ENCODE measurements at places on chromosomes 3 and 15.

DNA sequence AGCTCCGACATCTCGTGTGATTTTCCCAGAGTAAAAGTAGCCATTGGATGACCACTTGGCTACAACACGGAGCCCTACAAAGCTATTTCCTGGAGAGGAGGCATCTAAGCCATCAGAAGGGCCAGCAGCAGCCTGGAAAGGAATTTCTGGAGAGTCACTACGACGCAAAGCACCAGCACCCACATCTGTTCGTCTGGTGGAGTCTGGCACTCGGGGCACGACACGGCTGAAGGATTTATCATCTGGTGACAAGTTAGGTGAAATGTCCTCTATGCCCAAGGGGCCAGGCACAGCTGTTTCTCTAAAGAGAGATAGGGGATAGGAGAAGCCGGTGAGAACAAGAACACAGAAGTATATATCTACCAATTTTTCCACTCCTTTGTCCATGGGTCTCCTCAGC lies 49.5 kb downstream of the TUBGCP4 start:
- DNase-seq: no peak

DNA sequence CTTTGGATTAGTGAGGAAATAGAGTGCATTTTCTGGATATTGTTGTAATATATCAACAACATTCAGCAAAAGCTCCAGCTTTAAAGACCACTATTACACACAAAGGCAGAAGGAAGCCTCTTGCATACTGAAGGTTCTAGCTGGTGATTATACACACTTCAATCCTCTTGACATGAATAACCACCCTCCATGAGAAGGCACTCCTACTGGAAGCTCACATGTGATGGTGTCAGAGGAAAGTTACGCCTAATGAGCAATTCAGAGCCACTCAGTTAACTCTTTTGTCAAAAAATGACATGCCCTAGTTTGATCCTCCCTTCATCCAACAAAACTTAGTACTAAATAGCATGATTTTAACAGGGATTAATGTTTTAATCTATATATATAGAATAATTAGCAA lies 124.6 kb upstream of the LYSMD4 start:
- no peak for DNase-seq

- DNase-seq: no peak
Measured at GRCh38 chr3:5510300-5510699, 322.8 kb downstream of the EDEM1 start.

DNA sequence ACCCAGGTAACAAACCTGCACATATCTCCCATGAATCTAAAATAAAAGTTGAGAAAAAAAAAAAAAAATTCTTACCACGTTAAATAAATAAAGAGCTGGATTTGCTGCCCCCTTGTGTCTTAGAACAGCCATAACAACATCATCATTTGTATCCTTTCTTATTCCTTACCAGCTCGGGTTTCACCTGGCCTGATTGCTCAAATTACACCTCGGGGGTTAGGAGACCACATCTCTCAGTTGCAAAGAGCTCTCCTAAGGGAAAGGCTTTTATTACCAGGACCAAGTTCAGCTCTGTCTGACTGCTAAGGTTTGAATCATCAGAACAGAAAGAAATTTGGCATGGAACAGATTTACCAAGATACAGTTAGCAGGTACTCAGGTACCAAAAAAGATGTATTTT lies 25.8 kb upstream of the RPL39L start:
- DNase-seq: peak; percentile 32

DNA sequence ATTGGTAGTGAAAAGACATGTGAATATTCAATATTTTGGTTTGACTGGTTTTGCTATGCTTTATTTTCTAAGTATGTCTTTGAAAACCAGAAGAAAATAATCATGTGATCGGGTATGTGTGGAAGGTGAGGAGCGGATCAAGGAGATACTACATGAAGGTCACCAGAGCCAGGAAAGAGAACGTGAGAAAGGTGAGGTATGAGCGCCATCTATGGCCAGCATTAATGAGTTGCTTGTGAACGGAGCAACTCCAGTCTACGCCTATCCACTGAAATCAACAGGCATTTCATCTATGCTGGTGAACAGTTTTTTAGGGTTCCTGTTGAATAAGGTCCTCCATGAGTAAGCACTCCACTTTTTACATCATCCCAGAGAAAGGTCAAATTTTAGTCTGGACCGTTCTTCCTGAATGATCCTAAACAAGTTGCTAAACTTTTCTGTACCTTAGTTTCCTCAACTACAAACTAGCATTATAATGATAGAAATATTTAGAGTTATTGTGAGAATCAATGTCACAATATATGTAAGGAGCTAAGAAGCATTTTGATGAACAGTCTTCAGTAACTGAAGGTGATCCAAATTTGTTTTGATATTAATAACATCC lies 1435.2 kb upstream of the CADM2 start:
- DNase-seq: peak; percentile 49

- DNase-seq: no peak
Measured at GRCh38 chr3:9385187-9386077, 12.0 kb upstream of the SETD5 start.

DNA sequence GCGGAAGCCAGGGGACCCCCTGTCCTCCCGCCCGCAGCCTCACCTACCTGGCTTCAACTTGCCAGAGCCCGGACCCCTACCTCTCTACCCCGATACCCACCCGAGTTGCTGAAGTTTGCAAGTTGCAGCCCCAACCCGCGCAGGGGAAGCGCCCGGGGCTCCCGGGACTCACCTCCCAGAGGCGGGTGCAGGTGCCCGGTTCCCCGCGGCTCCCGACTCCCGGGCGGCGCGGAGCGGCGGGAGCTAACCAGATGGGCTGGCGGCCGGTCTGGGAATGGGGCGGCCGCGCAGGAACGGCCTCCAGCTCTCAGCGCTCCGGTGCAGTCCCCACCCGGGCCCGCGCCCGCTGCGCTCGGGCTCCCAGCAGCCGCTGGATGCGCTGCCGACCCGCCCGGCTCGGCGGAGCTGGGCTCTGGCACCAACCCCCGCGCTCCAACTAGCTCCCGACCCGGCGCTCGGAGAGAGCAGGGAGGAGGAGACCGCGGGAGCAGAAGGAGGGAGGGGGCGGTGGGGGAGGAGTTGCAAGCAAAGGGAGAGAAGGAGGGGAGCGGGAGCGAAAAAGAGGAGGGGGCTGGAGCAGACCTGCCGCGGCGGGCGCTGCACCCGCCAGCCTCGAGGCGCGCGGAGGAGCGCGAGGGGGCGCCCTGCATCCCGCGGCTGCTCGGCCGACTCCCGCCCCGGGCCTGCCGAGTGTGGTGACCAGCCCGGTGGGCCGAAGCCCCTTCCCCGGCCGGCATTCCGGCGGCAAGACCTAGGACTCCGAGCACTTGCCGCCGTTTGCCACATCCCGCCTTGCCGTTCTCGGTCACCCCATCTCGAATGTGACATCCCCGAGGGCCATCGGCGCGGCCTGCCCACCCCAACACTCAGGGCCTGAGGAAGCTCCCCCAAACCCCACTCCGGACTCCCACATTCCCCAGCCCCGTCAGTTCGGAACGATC lies at the start of gene SEMA5B:
TSS of gene SEMA5B (minus strand) at position 472 of the 941 bp plus-strand sequence. CDS start 66,500 bp downstream, outside the sequence.
- DNase-seq: no peak

- no peak for DNase-seq
Measured at GRCh38 chr3:124428372-124429128, 301.7 kb upstream of the UMPS start.

- DNase-seq: no peak
Measured at GRCh38 chr3:47976135-47976732, 40.0 kb downstream of the MAP4 start.

DNA sequence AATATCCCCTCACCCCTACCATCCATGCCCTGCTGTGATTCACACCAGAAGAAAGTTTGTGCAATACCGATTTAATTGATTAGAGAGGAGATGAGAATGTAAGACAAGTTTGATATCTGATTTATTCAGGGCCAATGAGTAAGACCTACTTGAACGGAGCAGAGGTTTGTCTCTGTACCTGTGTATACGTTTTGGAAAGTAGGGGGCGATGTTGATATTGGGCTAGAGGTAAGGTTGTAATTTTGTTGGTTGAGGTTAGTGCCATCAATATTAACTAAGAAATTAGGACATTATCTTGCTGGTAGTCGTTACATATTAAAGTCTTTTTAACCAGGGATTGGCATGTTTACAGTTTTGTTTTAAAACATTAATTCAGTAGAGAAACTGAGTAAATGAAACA lies 20.5 kb downstream of the EAF2 start:
- no peak for DNase-seq

GRCh38 chr3:77563012-77563411 lies 523.1 kb downstream of the ROBO2 start:
- DNase-seq: no peak

GRCh38 chr15:97115761-97116070 lies 785.2 kb downstream of the NR2F2 start:
- no peak for DNase-seq

DNA sequence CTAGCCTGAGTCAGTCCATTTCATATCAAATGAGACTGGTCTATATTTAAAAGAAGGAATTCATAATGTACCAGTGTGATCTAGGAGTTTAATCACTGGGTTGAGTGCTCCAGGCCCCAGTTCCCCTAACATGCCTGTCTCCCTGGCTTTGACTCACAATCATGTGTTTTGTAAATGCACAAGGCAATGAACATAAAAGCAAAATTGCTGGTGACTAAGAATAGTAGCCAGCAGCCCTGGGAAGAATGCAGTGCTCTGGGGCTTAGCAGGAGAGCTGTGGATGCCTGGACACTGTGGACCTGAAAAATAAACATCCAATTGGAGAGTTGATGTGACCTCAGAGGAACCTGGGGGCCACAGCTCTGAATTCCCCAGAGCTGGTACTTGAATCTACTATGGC lies 50.3 kb downstream of the SYNPR start:
- DNase-seq: no peak

- DNase-seq: no peak
Measured at GRCh38 chr3:12193485-12194165, 34.9 kb upstream of the TIMP4 start.

DNA sequence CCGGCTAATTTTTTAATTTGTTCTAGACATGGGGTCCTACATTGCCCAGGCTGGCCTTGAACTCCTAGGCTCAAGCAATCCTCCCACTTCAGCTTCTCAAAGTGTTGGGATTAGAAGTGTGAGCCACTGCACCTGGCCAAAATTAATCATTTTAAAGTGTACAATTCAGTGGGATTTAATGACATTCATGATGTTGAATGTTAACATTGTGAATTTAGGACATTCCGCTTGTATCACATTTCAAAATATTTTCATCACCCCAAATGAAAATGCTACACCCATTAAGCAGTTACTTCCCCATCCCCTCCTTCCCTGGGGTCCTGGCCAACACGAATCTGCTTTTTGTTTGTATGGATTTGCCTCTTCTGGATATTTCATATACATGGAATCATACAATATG lies 62.1 kb upstream of the CGNL1 start:
- DNase-seq: no peak

- no peak for DNase-seq
Measured at GRCh38 chr3:61537366-61537765, 24.0 kb upstream of the PTPRG start.

DNA sequence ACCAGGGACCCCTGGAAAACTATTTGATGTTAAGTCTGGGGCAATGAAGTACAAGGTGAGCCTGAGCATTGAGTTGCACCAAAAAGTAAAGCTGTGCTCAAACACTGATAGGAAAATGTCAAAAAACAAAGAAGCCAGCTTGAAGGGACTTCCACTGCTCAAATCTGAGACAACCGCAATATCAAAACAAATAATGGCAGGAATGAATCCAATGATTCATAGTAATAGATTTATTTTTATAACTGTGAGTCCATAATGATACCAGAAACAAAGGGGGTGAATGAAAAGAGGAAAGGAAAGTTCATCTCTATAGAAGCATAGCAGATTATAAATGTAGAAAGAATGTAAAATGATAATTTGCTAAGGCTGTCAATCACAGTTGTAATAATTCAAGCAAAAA lies 237.3 kb upstream of the ZBTB20 start:
- no peak for DNase-seq

- no peak for DNase-seq
Measured at GRCh38 chr3:69290006-69290405, 95.9 kb downstream of the FRMD4B start.

DNA sequence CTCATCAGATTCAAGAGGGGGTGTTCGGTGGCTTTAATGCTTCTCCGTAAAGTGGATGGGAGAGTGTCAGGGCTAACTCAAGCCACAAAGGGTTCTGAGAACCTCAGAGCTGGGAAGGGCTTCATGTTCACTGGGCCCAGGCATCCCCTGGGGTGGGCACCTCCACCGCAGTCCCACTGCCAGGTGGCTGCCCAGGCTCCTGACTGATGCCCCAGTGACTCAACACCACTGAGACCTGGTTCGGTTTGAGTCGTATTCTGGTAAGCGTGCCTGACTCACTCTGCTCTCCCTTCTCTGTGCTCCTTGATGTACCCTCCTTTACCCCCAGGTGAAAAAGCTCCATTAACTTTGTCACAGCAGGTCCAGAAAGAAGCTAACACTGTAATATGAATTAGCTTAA lies 304.6 kb downstream of the RPLP1 start:
- DNase-seq: no peak

DNA sequence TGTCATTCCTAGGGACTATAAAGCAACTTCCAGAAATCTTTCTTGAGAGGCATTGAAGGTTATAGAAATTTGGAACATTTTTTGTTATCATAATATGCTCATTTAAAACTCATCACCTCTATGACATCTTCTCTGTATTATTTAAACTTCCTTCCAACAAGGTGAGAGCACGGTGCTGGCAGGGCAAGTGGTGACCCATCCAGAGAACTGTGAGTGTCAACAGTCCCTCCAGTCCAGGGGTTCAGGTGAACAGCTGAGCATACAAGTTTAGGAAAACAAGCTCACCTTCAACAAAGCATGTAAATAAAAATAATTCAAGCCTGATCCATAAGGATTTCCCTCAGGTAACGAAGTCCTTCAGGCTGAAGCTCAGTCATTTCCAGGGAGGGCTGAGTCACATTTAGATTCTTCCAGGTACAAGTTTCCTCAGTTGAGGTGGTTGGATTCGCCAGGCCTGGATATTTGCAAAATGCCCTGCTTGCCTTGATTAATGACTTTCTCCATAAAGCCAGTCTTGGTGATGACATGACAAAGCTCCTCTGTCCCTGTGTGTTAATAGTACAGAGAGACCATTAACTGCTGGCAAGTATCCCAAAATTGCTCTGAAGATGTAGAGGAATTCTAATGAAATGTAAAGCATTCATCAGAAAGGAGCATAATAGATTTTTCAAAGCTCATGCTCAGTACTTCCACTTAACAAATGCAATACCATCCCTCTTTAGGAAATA lies 263.6 kb upstream of the GADL1 start:
- DNase-seq: peak; percentile 46

- DNase-seq: no peak
Measured at GRCh38 chr3:186176373-186176990, 67.6 kb upstream of the ETV5 start.

GRCh38 chr3:4855676-4856075 lies 123.6 kb upstream of the BHLHE40 start:
- no peak for DNase-seq

All from SHP77 treated with DMSO at 0.1 percent for 48 hours (cell line).